CD4-positive, alpha-beta memory T cell (primary cell): ENCODE measurements at places on chromosomes 6 and 20. TPM values are rescaled to one million over a fixed set of nuclear protein-coding genes. Genes with fewer than 3 reads are reported as not detected.

DNA sequence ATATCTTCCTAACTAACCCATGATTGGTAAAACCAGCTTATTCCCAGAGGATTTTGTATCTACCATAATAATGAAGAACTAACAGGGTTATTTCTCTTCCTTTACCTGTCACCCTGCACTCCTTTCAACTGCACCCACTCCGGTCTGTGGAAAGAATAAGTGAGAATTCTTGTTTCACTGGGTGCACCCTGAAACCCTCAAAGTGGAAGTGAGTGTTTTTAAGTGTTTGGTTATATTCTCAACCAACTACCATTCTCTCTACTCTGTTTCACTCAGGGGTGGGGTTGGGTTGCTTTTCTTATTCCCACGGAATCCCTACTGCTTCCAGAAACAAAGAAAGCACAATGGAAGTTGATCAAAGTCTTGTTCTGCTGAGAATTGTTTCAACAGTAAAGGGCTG, 42.6 kb upstream of the KHDRBS2 start:
- no peaks in the 10 kb centered on the region for H3K27me3 ChIP-seq
- no peak overlapping the region for H3K4me3 ChIP-seq
- DNase-seq: no peak
- no peak overlapping the region for H3K27ac ChIP-seq
- H3K36me3 ChIP-seq: no peaks in the 10 kb centered on the region

DNA sequence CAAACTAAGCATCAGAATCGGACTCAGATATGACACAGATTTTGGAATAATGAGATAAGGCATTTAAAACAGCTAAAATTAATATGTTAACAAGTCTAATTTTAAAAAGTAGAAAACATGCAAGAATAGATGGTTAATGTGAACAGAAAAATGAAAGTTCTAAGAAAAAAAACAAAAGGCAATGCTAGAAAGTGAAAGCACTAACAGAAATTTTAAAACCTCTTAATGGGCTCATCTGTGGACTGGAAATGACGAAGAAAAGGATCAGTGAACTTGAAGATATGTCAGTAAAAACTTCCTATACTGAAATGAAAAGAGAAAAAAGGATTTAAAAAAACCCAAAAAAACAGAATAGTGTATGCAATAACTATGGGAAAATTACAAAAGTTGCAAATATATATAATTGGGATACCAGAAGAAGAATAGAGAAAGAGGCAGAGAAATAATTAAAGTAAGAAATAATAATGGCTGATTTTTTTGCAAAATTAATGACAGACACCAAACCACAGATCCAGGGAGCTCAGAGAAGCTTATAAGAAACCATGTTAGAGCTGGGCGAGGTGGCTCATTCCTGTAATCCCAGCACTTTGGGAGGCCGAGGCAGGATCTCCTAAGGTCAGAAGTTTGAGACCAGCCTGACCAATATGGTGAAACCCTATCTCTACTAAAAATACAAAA, 61.7 kb upstream of the KIF13A start:
- no peak overlapping the region for H3K27ac ChIP-seq
- DNase-seq: no peak
- no peaks in the 10 kb centered on the region for H3K4me1 ChIP-seq
- no peaks in the 10 kb centered on the region for H3K36me3 ChIP-seq

DNA sequence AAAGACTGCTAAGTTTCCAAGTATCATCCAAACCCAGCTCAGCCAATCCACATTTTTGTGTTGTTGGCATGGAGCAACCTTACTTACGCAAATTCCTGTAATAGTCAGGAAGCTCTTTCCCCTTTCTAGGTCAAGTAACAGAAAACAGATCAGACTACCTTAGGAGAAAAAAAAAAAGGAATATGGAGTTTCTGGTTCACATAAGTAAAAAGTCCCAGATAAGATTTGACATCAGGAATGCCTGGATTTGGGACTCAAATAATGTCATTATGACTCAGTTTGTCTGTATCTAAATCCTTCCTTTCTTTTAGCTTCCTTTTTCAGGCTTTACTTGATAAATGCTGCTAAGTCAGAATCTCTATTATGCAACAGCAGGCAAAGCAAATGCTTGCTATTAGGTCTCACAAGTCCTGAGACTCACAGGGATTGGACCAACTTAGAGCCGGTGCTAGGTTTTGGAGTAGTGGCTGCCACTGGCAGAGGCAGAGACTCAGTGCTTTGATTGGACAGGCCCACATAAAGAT, 44.5 kb downstream of the NCOA7 start:
- H3K27ac ChIP-seq: peak overlapping the region; percentile 8
- H3K4me1 ChIP-seq: peaks cover 53% of the 10 kb centered on the region
- H3K36me3 ChIP-seq: no peaks in the 10 kb centered on the region
- no peaks in the 10 kb centered on the region for H3K27me3 ChIP-seq
- H3K4me3 ChIP-seq: no peak overlapping the region

DNA sequence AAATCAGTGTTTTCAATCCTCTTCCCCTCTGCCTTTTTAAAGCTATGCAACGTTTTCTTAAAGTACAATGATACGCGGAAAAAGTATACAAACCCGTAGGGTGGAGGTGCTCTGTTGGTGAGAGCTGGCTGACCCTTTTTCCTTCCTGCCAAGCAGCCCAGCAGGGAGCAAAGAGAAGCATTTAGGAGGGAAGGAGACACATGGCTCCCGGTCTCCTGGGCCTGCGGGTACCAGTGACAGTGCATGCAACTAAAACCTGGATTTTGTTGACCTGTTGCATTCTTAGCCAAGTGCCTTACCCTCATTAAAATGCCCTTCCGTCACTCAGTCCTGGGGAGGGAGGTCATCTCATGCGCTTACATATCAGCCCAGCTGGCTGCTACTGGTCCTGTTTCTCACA, 87.2 kb downstream of the SLX4IP start:
- H3K27ac ChIP-seq: no peak overlapping the region
- H3K27me3 ChIP-seq: no peaks in the 10 kb centered on the region
- DNase-seq: no peak
- H3K36me3 ChIP-seq: no peaks in the 10 kb centered on the region
- H3K4me3 ChIP-seq: no peak overlapping the region
- H3K4me1 ChIP-seq: no peaks in the 10 kb centered on the region

DNA sequence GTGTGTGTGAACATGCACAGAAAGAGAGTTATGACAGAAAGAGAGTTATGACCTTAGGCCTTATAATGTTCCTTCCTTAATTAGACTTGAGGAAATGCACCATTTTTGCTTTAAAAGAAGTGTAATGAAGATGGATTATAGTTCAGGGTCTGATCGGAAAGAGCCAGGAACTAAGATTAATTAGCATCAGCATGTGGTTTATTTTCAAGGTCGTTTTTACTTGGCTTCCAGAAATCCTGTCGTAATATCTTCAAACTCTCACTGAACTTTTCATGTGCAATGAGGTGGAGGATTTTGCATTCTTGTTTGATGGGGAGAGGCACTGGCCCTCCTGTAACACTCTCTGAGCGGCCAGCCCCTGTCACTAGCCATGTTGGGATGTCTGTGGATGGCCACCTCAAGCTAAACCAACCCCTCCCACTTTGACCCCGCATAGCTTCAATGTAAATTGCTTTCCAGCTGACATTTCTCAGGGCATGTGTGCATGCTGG, 116.8 kb downstream of the CDC5L start:
- H3K36me3 ChIP-seq: no peaks in the 10 kb centered on the region
- H3K4me1 ChIP-seq: no peaks in the 10 kb centered on the region
- H3K27me3 ChIP-seq: no peaks in the 10 kb centered on the region

DNA sequence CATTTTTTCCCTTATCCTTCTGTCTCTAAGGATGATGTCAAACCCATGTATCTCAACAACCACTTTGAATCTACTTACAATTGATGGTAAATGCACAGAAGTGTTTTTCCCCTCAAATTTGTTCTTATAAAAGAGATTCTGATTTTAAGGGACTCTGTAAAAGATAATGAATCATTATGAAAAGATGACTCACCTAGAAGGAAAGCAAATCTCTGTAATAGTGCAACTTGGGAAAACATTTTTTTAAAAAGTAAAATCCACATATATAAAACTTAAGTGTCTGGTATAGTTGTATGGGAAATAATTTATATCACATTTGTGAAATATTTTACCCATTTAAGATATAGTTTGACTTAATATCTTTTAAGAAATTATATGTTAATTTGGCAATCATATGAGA, 137.0 kb downstream of the TINAG start:
- H3K4me3 ChIP-seq: no peak overlapping the region
- H3K36me3 ChIP-seq: no peaks in the 10 kb centered on the region
- DNase-seq: no peak
- no peak overlapping the region for H3K27ac ChIP-seq
- no peaks in the 10 kb centered on the region for H3K27me3 ChIP-seq

- H3K4me1 ChIP-seq: peaks cover 4% of the 10 kb centered on the region
- H3K4me3 ChIP-seq: no peak overlapping the region
- H3K27me3 ChIP-seq: no peaks in the 10 kb centered on the region
- H3K27ac ChIP-seq: no peak overlapping the region
- no peaks in the 10 kb centered on the region for H3K36me3 ChIP-seq
Observed at GRCh38 chr20:48832405-48832730, 4.6 kb upstream of the PREX1 start.

GRCh38 chr6:3131695-3132094, 13.2 kb downstream of the BPHL start:
- H3K27me3 ChIP-seq: no peaks in the 10 kb centered on the region
- no peak overlapping the region for H3K27ac ChIP-seq
- H3K36me3 ChIP-seq: no peaks in the 10 kb centered on the region
- H3K4me3 ChIP-seq: no peak overlapping the region
- no peaks in the 10 kb centered on the region for H3K4me1 ChIP-seq
- no peak for DNase-seq

DNA sequence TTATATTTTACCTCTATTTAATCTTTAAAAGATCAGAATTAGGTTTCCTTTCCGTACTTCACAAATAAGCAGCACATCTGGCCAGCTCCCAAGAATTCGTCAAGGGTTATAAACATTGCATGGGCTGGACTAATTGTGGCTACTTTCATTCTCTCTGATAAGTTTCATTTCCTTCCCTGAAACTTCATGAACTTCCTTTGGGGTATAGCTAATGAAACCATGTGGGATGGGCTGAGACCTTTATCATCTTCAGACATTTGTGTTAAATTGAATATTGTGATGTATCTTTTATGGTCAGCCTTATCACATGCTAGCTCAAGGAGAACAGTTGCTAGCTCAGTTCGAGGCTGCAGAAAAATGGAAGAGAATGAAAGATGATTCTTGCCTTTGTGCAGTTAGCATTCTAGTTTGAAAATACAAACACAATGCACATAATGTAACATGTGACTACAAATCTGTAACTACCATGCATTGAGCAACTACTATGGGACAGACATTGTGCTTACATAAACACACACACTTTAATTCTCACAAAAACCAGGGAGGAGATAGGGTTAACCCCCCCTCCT, 1.7 kb upstream of the GMPR start:
- no peaks in the 10 kb centered on the region for H3K36me3 ChIP-seq
- H3K27me3 ChIP-seq: peaks cover 9% of the 10 kb centered on the region
- H3K4me3 ChIP-seq: no peak overlapping the region

- H3K27ac ChIP-seq: peak overlapping the region; percentile 31
- no peak overlapping the region for H3K4me3 ChIP-seq
- H3K27me3 ChIP-seq: no peaks in the 10 kb centered on the region
- H3K36me3 ChIP-seq: no peaks in the 10 kb centered on the region
- peaks cover 87% of the 10 kb centered on the region for H3K4me1 ChIP-seq
Observed at GRCh38 chr6:107728564-107728897, 95.6 kb downstream of the SCML4 start.

- no peaks in the 10 kb centered on the region for H3K27me3 ChIP-seq
- H3K27ac ChIP-seq: no peak overlapping the region
- no peaks in the 10 kb centered on the region for H3K36me3 ChIP-seq
- H3K4me3 ChIP-seq: no peak overlapping the region
- no peaks in the 10 kb centered on the region for H3K4me1 ChIP-seq
Observed at GRCh38 chr6:166612471-166612881, 14.6 kb downstream of the RPS6KA2 start.

- H3K4me3 ChIP-seq: no peak overlapping the region
- H3K27me3 ChIP-seq: no peaks in the 10 kb centered on the region
- H3K36me3 ChIP-seq: no peaks in the 10 kb centered on the region
- no peak for DNase-seq
- H3K4me1 ChIP-seq: no peaks in the 10 kb centered on the region
Observed at GRCh38 chr6:147390909-147391536, 117.5 kb upstream of the SAMD5 start.

DNA sequence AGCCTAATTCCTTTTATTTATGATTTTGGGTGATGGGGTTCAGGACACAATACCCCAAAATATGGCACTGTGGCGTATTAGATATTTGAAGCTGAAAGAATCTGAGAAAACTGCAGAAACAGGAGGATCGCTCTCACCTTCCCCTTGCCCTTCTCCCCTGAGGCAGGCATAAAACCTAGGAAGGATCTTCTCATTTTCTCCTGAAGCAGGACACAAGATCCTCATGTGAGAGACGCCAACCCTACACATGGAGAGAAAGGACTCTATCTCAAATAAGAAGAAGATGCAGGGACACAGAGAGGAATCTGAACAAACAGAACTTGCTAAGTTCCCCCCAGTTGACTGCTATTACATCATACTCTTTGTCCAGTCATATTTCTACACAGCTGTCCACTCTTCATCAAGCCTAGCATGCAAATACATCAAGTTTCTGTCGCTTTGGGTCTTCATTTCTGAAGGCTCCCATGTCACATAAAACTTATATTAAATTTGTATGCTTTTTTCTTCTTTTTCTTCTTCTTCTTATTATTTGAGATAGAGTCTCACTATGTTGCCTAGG, 109.0 kb downstream of the DTNBP1 start:
- no peak overlapping the region for H3K4me3 ChIP-seq
- H3K27ac ChIP-seq: no peak overlapping the region
- DNase-seq: no peak
- H3K4me1 ChIP-seq: peaks cover 4% of the 10 kb centered on the region

GRCh38 chr6:43127877-43128276, 43.2 kb upstream of the SRF start:
- H3K4me3 ChIP-seq: no peak overlapping the region
- H3K27ac ChIP-seq: no peak overlapping the region
- no peak for DNase-seq
- no peaks in the 10 kb centered on the region for H3K36me3 ChIP-seq
- no peaks in the 10 kb centered on the region for H3K27me3 ChIP-seq

- no peak overlapping the region for H3K27ac ChIP-seq
- H3K4me1 ChIP-seq: no peaks in the 10 kb centered on the region
- DNase-seq: no peak
- H3K27me3 ChIP-seq: no peaks in the 10 kb centered on the region
- H3K36me3 ChIP-seq: no peaks in the 10 kb centered on the region
Observed at GRCh38 chr20:986733-987355, 15.3 kb downstream of the RSPO4 start.

GRCh38 chr6:147639279-147639678, 130.8 kb downstream of the SAMD5 start:
- no peaks in the 10 kb centered on the region for H3K36me3 ChIP-seq
- no peak for DNase-seq
- H3K4me3 ChIP-seq: no peak overlapping the region
- no peaks in the 10 kb centered on the region for H3K27me3 ChIP-seq

- no peak overlapping the region for H3K4me3 ChIP-seq
- no peak overlapping the region for H3K27ac ChIP-seq
- no peak for DNase-seq
- no peaks in the 10 kb centered on the region for H3K36me3 ChIP-seq
Observed at GRCh38 chr6:81552644-81553043, 199.8 kb downstream of the TENT5A start.

GRCh38 chr20:64063389-64064144, 569 bp downstream of the TCEA2 start:
- DNase-seq: no peak
- H3K27me3 ChIP-seq: no peaks in the 10 kb centered on the region
- H3K4me3 ChIP-seq: no peak overlapping the region
- H3K36me3 ChIP-seq: no peaks in the 10 kb centered on the region

Gene BCAS1
- total RNA-seq: 0.32 TPM

Gene GUCA1A
- not detected for total RNA-seq

Gene MRPS10
- total RNA-seq: 25.1 TPM

Gene SRMS
- not detected for total RNA-seq

Gene GGTLC1
- total RNA-seq: not detected

Gene BPIFB1
- not detected for total RNA-seq

Gene ARFGEF3
- 0.03 TPM for total RNA-seq

Gene RIPPLY2
- total RNA-seq: not detected
